ENCODE measurements at places on chromosomes 6 and 20.

- no peak for DNase-seq
Measured at GRCh38 chr6:11727998-11728961, 50.3 kb downstream of the ADTRP start.

DNA sequence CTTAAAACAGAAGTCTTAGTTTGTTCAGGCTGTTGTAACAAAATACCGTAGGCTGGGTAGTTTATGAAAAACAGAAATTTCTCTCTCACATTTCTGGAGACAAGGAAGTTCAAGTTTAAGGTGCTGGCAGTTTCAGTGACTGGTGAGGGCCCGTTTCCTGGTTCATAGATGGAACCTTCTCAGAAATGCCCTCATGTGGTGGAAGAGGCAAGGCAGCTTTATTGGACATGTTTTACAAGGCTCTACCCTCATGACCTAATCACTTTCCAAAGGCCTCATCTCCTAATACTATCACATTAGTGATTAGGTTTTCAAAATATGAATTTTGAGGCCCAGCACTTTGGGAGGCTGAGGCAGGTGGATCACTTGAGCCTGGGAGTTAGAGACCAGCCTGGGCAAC lies 2.4 kb downstream of the HEBP2 start:
- DNase-seq = no peak

DNA sequence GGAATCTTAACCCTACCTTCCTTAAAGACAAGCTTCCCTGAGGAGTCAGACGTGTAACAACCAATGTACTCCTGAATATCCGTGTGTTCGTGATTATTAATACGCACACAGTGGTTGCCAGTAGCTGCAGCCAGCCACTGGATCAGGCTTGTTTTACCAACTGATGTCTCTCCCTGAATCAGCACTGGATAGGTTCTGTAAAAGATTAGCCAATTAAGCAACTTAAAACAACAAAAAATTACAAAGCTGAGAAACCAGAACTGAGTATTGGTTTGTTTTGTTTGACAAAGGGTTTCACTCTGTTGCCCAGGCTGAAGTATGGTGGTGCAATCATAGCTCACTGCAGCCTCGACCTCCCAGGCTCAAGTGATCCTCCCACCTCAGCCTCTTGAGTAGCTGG lies 69.3 kb downstream of the MDN1 start:
- no peak for DNase-seq

DNA sequence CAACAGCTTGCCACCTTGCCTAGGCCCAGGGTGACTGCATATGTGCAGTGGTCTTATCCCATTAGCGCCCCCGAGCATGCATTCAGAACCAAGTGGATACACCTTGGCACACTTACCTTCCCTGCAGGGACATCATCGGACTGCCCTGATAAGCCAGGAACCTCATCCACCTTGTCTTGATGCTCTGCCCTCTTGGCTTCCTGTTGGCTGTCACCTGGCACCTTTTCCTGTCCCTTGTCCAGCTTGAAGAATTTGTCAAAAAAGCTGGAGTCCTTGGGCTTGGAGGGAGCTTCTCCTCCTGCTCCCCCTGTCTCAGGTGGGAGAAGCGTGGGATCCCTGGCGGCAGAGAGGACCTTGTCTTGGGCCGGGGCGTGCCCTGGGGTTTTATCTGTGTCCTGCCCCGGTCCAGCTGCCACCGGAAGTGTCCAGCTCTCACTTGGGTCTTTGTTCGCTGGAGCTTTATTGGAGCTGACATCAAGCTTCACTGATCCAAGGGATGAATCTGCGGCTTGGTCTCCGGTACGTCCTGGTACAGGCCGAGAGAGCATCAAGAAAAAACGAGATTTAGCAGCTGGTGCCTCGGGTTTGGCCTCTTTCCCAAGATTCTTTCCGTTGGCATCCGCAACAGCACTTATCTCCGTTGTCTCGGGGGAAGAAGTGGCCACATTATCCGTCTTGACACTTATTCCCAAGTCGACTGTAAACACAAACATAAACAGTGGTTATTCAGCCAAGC lies 42.0 kb downstream of the BCAS1 start:
- DNase-seq = no peak

DNA sequence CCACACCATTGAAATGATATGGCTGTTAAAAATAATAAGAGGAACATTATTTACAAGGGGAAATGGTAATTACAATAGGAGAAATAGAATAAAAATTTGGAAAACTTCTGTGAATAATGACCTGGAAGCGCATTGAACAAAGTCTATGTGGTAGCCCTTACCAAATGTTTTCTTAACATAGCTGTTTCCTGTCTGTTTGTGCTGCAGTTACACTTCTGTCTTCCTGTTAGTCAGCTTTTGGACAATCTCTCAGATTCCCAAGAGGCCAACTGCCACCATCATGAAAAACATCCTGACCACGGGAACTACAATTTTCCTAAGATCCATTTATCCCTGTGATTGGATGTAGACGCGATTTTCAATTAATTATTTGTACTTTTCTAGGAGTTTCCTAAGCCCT lies 754.4 kb upstream of the MARCKS start:
- no peak for DNase-seq

DNA sequence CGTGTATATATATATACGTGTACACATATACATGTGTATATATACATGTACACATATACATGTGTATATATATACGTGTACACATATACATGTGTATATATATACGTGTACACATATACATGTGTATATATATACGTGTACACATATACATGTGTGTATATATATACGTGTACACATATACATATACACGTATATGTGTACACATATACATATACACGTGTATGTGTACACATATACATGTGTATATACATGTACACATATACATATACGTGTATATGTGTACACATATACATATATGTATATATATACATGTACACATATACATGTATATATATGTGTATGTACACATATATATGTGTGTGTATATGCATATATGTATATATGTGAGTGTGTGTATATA lies 317.2 kb downstream of the LAMA2 start:
- DNase-seq = no peak

GRCh38 chr6:146470091-146470770 lies 73.4 kb upstream of the RAB32 start:
- DNase-seq = no peak

DNA sequence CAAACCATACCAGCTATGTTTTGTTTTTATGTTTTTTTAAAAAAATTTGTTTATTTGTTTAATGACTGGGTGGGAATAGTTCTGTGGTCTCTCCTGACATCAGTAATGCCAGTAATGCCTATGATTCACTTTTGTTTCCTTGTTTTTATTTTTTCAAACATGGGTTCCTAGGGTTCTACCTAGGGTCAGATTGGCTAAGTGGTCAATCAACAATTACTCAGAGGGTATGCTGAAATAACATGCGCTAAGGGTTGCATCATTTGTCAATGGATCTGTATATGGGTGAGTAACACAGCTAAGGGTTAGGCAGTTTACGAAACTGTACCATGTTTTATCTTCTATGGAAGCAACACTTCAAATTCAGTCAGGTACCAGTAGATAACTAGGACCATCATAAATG lies 583.8 kb upstream of the GJE1 start:
- no peak for DNase-seq

DNA sequence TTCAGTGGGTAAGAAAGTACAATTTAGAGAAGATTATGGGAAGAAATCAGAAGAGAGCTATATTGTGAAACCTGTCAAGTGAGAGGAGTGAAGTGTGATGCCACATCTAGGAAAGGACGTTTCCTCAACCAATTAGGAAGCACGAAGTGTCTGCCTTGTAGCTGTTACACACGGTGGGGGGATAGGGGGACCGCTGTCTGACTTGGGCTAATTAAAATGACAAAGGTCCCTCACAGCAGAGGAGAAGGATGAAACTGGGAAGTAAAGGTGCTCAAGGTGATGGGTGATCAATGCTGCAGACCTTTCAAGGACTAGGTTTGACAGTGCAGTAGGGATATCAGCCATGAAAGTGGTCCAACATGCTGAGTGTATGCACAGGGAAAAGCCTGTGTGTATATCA lies 181.1 kb upstream of the PRSS16 start:
- DNase-seq = no peak

DNA sequence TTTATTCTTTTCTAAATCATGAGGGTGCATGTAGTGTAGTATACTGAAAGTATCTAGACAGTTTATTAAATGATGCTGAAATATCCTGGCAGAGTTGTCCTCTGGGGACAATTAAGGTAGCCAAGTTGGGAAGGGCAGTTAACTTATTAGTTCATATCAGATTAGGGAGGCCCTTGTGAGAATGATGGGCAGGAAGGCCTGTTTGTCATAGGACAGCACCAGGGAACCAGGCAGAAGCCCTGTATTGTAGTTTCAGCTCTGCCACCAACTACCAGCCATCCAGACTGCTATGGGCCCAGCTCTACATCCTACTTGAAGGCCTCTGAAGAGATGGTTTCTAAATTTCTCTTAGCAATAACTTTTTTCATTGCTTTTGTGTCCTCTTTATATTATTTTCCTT lies 4.0 kb downstream of the MYLIP start:
- DNase-seq = no peak

DNA sequence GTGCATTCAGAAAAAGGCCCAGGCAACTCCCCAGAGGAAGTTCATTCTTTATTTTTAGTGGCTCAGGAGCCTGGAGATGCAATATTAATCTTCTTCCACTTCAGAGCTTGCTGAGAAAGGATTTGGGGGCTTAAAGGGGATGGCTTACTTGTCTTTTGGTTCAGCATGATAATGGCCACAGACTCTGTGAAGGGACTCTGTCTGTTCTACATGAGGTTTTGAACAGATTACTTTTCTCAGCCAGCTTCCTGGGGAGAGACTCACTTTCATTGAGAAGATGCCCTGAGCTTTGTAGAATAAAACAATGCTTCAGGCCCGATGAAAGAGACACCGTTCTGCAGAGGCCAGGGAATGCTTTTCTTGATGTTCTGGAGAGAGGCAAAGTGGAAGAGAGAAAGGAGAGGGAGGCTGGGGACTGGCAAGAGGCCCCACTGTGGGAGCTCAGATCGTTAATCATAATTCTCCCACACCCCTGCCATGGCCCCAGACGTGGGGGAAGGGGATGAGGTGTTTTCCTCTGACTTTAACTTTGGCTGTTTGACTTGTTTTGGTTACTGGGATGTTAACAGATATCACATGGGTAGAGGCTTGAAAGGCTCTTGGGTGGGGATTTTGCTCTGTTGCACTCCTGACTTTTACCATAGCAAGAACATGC lies 19.1 kb downstream of the SCP2D1 start:
- no peak for DNase-seq

- DNase-seq = no peak
Measured at GRCh38 chr6:167697316-167697715, 129.4 kb upstream of the AFDN start.

GRCh38 chr20:8073024-8073832 lies 53.7 kb upstream of the TMX4 start:
- DNase-seq = no peak

- no peak for DNase-seq
Measured at GRCh38 chr6:110055387-110055735, 77.2 kb downstream of the GPR6 start.

DNA sequence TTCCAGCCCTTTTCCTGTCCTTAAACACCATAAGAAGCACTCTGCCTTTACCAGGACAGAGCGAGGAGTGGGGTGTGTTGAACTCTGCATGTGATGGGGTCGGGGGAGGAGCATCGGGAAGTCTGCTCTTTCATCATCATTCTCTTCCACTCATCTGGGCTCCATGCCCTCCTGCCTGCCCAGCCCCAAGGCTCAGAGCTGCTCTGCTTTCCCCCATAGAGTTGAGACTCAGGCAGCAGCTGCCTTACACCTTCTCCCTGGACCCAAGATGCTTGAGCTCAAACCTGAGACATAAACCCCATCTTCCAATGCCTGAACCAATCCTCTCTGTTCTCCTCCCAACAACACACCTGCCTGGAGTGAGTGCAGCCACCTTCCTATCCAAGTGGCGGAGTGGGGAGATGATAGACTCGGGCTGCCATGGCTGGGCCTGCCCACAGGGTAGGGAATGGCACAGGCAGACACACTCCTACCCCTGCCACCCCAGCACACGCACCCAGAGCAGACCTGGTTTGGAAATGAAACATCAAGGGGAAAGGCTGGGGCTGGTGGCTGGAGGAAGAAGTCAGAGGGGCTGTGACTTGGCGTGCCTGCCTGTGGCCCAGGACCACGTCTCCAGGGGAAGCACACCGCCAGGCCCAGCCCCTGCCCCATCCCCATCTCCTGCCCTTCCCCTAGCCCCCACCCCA lies 28.4 kb downstream of the TFEB start:
- no peak for DNase-seq

GRCh38 chr20:62644802-62645496 lies 2.6 kb downstream of the SLCO4A1 start:
- DNase-seq = no peak

- DNase-seq = no peak
Measured at GRCh38 chr6:135451617-135452190, 45.8 kb downstream of the AHI1 start.

DNA sequence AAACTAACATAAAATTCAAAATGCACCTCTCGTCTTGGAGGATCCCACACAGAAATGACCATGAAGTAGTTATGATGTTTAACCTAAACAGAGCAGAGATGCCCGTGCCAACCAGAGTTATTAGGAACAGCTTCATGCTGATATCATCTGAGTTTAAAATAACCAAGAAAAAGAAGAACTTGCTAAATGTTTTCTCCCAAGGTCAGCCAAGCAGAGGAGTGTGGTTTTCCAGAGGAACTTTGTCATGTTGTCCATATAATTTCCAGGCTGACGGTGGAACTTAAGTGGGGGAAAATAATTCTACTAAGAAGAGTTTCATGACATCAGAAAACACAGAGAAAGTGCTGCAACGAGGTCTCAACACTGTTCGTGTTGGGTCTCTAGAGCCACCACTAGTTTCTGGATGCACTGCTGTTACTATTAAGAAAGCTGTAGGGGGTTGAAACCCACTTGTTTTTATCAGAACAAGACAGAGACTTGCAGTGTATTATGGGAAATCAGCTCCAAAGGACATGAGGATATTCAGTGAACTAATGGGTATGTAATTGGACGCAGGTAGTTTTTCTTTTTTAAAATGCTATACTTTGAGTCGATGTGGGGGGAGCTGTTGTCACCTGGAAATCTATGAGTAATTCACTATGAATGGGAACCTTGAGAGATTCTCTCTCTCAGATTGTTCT lies 5.2 kb downstream of the AGPAT4 start:
- DNase-seq = no peak

- no peak for DNase-seq
Measured at GRCh38 chr6:27149150-27149549, 98.4 kb upstream of the PRSS16 start.

DNA sequence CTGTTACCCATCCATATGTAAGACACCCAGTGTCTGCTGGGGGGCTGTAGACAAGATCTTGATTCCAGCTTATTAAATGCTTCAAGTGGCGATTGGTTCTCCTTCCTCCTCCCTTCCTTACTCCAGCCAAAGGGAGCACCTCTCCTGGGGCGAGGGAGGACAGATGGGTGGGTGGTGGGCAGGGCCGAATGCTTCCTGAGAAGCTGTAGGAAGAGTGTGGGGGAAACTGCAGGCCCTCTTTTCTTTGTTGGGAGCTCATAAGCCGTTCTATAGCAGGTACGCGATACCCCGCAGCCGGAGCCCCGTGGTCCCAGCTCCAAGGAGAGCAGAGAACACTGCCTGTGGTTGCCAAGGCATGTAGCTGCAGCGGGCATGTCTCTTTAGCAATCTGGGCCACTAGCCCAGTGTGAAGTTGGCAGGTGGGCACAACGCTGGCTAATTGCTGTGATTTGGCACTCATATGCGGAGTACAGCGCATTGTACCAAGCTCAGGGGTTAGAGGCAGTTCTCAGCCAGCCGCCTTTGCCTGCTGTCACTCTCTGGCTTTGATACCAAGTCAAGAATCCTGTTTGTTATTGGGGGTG lies 14.7 kb upstream of the KCNG1 start:
- DNase-seq = no peak

- no peak for DNase-seq
Measured at GRCh38 chr20:57818418-57819181, 108.8 kb upstream of the PMEPA1 start.

- DNase-seq = no peak
Measured at GRCh38 chr6:10733863-10734262, 11.0 kb downstream of the TMEM14C start.
